ENCODE measurements at places on chromosomes 3 and 15.
A peak's percentile ranks its signal among the peaks of the same experiment; 100 is the strongest.

GRCh38 chr15:100929641-100930042, 10.5 kb downstream of the LRRK1 start:
- no peaks in the 10 kb centered on the region for H3K27me3 ChIP-seq
- H3K4me3 ChIP-seq: no peak overlapping the region
- H3K4me1 ChIP-seq: peaks cover 16% of the 10 kb centered on the region
- H3K27ac ChIP-seq: peak overlapping the region; percentile 66

GRCh38 chr3:61562721-61563312, 1.4 kb downstream of the PTPRG start:
- peak; percentile 27 for DNase-seq
- peaks cover 14% of the 10 kb centered on the region for H3K4me1 ChIP-seq
- no peak overlapping the region for H3K27ac ChIP-seq
- H3K4me3 ChIP-seq: peak overlapping the region; percentile 71
- H3K36me3 ChIP-seq: no peaks in the 10 kb centered on the region

DNA sequence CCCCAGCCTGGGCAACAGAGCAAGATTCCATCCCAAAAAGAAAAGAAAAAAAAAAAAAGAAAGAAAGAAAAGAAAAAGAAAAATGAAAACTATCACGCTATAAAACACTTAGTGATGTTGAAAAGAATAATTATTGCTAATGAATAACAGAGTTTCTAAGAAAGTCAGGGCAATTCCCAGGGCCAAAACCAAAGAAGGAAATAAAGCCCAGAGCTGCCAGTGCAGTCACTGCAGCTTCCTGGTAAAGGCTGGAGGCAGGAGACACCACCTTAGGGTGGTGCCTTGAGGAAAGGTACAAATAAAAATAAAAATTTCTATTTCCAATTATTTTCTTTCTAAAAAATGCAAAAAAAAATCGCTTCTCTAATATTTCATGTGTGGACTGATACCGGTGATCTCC, 19.7 kb upstream of the UACA start:
- no peak for DNase-seq
- H3K4me1 ChIP-seq: no peaks in the 10 kb centered on the region
- no peak overlapping the region for H3K27ac ChIP-seq
- H3K36me3 ChIP-seq: no peaks in the 10 kb centered on the region

DNA sequence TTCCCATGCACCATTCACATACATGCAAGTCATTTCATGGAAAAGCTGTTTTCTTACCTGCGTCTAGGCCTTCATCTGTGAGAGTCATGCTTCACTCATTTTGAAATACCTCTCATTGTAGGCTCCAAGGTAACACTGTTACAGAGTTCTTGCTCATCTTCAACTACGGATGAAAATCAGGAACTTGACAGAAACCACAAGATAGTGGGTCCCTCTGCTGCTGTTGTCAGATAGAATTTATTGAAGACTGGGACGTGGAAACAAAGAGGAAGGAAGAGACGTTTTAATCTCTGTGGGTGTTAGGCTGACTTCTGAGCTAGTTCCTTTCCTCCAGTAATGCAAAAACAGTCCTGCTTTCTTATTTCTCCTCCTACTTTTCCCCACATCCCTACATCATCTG, at the start of gene P2RY14:
Gene P2RY14, minus strand, starts transcription at position 313 of the 400 bp plus-strand sequence. CDS start 64,226 bp downstream, outside the sequence.
- no peak for DNase-seq
- H3K4me1 ChIP-seq: no peaks in the 10 kb centered on the region
- H3K27me3 ChIP-seq: no peaks in the 10 kb centered on the region
- no peak within 1 kb of the TSS for H3K4me3 ChIP-seq
- peaks cover 2% of the 10 kb centered on the region for H3K36me3 ChIP-seq
